ENCODE measurements at places on chromosomes 3 and 15.

DNA sequence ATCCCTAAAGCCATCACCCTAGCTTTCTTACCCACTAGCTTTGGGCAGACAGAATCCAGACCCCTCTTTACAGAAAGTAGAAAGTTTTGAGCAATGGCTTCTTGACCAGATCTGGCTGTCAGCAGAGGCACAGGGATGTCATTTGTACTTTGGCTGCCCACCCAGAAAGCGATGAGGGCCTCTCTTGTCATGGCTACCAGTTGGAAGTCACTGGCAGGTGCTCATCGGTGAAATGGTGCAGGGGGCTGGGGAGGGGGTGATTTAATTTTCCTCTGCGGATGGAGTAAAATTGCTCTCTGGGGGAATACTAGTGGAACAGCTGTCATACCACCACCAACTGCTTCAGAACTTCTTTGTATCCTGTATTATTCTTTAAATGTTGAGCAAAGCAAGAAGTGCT, 393.7 kb downstream of the LSAMP start:
- no peak for DNase-seq

- no peak for DNase-seq
Observed at GRCh38 chr3:120168611-120169010, 74.4 kb upstream of the GSK3B start.

DNA sequence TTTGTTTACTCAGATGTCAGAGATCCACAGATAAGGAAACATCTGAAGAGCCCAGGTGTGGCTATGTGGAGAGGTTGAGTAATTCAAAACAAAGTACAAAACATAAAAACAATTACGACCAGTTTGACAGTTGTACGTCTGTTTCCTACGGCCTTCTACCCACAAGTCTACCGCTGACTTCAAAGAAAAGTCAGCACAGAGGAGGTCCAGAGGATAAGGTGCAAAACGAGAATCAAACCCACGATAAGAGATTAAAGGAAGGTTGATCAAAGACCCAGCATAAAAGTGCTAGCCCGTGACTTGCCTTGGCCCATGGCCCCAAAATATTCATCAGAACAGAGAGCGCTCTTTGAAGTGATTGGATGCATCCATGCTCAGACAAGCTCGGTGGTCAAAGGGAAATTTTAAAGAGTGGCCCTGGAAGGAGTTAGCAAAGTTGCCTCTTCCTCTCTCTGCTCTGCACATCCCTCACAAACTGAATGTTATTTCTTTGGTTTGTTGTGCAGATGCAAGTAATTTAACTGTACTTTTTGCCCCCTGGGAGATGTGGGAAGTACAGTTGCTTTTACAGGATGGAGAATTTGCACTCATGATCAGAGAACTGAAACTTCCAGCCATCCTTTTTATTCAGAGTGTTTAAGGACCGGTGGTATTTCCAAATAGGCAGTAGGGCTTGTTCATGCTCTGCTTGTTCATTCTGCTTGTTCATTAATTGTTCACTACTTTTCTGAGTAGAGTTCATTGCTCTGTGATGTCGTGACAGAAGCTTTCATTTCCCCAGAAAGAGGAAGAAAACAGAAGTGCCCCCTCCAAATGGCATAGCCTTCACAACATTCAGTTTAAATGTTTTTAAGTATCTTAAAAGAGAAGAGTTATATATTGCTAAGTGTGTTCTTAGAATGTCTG, 31.1 kb downstream of the MME start:
- DNase-seq: no peak

- DNase-seq: no peak
Observed at GRCh38 chr3:182782149-182782548, 11.2 kb upstream of the ATP11B start.
